ENCODE measurements at places on chromosomes 6 and 20. TPM values are rescaled to one million over a fixed set of nuclear protein-coding genes. Genes with fewer than 3 reads are reported as not detected.

- no peak for DNase-seq
These were observed 72.2 kb downstream of the SGK1 start for GRCh38 chr6:134245706-134246105.

GRCh38 chr6:148398678-148399077 is 56.0 kb downstream of the SASH1 start:
- no peak for DNase-seq

GRCh38 chr20:7693761-7694160 is 246.5 kb downstream of the HAO1 start:
- no peak for DNase-seq

- DNase-seq, result no peak
These were observed 167.0 kb upstream of the SASH1 start for GRCh38 chr6:148175550-148176188.

ROS1 gene
- total RNA-seq, result not detected

Data from psoas muscle (tissue), 8 donors.